ENCODE measurements at places on chromosomes 16 and 17. TPM values are rescaled to one million over a fixed set of nuclear protein-coding genes. Genes with fewer than 3 reads are reported as not detected.
A peak's percentile ranks its signal among the peaks of the same experiment; 100 is the strongest.

- DNase-seq = no peak
Measured at GRCh38 chr17:43534909-43535308, 11.2 kb downstream of the ETV4 start.

DNA sequence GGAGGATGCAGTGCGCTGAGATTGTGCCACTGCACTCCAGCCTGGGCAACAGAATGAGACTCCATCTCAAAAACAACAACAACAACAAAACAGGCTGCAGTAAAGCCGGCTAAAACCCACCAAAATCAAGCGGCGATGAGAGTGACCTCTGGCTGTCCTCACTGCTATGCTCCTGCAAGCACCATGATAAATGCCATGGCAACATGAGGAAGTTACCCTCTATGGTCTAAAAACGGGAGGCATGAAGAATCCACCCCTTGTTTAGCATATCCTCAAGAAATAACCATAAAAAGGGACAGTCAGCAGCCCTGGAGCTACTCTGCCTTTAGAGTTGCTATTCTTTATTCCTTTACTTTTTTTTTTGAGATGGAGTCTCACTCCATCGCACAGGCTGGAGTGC lies 8.4 kb upstream of the LGALS3BP start:
- no peak for DNase-seq

GRCh38 chr16:71576971-71577370 lies at the start of gene TAT:
Gene TAT, minus strand, starts transcription at chr16:71577092. Its CDS starts 677 bp downstream, at chr16:71576415.
- no peak for DNase-seq

DNA sequence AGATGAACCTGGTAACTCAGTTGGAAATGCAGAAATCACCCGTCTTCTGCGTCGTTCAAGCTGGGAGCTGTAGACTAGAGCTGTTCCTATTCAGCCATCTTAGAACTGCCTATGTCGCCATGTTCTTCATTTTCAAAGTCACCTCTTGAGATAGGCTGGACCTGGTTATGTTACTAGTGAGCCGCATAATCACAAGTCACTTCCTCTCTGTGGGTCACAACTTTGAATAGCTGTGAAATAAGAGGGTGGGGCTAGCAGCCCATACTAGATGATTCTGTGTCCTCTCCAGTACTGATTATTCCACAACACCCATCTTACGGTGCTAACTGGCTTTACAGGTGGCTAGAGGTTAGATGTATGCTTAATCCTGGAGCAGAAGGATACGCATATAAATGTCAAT lies 74.2 kb downstream of the VPS53 start:
- no peak for DNase-seq

DNA sequence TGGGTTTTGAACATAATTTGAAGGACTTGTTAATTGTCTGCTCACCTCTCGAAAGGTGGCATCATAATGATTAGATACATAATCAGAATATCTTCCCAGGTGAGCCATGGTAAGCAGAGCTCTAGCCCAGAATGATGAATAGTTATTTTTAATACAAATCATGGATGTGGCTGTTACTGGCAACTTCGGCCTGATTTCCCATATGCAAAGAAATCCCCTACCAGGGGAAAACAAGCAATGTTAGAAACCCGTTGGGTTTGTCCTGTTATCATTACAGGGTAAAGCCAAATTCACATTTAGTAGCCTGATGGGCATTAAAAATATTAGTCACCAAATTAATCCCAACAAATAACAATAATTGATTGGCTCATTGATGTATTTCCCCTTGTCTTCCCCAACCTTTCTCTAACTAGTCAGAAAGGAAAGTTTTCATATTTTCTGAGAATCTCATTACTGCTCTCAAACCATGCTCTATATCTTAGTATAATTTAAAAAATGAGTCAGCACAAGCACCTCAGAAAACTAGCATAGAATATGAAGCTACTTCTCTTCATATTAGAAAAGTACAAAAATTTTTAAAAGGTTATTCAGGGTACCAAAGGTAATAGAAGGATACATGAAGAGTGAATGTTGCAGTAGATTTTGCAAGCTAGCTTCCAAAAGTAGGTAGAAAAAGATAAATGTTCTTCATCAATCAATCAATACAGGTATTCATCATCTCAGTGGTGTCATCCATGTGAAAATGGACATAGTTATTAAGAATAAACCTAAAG lies 5.0 kb downstream of the STAT5B start:
- DNase-seq = no peak

DNA sequence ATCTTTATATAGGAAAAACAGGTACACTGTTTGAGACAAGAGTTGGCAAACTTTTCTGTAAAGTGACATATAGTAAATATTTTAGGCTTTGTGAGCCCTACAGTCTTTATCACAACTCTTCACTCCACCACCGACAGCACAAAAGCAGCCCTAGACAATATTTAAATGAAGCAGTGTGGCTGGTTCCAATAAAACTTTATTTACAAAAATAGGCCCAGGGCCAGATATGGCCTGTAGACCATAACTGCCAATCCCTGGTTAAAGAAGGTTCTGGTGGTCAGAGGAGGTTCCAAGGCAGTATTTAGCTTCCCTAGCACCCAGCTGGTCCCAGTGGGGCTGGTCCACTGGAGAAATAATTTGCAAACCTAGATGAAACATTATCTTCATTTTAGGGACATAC lies 3.6 kb downstream of the FAM117A start:
- DNase-seq = no peak

GRCh38 chr16:54750249-54750648 lies 180.4 kb upstream of the IRX5 start:
- DNase-seq = no peak

DNA sequence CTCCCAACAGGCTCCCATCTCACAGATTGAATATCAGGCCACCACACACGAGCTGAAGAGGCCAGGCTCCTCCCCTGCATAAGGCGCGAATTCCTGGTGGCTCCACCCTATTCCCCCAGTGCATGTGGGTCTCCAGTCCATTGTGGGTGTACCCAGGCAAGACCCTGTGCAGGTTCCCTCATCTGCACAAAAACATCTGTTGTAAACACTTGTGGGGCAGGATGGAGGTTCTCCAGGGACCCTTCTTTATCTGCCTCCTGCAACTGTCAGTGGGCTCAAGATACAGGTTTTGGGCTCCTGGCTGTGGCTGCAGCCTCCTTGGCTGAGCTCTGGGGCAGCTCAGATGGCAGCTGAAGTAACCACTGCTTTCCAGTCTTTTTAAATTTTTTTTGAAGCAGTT lies 17.6 kb upstream of the LGALS9 start:
- no peak for DNase-seq

- DNase-seq = no peak
Measured at GRCh38 chr16:89981414-89981813, 32.9 kb downstream of the DEF8 start.

- DNase-seq = no peak
Measured at GRCh38 chr17:28112181-28112580, 69.7 kb downstream of the NLK start.

DNA sequence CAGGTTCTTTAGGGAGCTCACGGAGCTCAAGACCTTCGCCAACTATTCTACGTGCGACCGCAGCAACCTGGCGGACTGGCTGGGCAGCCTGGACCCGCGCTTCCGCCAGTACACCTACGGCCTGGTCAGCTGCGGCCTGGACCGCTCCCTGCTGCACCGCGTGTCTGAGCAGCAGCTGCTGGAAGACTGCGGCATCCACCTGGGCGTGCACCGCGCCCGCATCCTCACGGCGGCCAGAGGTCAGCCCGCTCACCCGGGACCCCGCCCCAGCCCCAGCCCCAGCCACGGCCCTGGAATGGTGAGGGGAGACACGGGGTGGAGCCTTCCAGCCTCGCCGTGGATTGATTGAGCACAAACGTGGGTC lies 13.5 kb downstream of the SARM1 start:
- no peak for DNase-seq

DNA sequence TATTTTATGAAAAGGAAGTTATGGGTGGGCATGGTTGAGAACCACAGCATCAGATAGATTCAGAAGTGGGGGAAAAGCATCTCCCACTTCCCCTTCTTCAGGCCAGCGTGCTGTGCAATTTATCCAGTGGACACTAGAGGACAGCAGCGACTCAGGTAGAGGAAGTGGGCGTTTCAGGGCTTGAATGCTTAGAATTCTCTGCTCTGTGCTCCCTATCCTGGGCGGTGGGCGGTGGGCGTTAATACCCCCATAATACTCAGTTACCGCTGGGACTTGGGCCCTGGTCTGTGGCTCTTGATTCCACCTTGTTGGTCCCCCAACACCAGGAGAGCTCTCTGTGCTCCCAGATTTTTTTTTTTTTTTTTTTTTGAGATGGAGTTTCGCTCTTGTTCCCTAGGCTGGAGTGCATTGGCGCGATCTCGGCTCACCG lies 3.7 kb upstream of the LYZL6 start:
- peak; percentile 46 for DNase-seq

DNA sequence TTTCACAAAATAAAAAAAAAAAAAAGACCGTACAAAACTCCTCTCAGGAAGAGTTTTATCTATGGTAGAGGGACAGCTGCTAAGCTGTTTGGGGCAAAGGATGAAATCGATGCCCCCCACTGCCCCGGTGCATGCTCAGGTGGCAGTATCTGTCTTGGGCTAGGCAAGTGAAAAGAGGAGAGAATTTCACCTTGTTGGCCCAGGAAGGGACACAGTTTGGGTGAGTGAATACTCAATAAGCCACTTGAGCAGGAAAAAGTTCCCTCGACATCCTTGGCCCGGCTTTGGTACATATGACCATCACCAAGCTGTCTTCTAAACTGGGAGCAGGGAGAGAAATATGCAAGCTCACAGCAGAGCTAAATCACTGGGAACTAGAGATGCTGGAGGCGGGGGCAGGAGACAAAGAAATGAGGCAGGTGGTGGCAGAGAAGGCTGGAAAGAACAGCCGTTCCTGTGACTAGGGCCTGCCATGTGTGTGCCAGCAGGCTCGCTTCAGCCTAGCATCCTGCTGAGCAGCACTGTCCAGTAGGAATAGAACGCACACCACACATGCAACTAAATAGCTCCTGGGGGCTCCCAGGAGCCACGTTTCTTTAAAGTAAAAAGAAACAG lies 8.2 kb upstream of the EIF1 start:
- no peak for DNase-seq

- DNase-seq = no peak
Measured at GRCh38 chr16:58842156-58842555, 108.0 kb upstream of the GOT2 start.

GRCh38 chr16:85328676-85329058 lies 216.4 kb upstream of the CIBAR2 start:
- DNase-seq = no peak

GRCh38 chr17:43456661-43457361 lies 27.0 kb upstream of the DHX8 start:
- DNase-seq = no peak

DNA sequence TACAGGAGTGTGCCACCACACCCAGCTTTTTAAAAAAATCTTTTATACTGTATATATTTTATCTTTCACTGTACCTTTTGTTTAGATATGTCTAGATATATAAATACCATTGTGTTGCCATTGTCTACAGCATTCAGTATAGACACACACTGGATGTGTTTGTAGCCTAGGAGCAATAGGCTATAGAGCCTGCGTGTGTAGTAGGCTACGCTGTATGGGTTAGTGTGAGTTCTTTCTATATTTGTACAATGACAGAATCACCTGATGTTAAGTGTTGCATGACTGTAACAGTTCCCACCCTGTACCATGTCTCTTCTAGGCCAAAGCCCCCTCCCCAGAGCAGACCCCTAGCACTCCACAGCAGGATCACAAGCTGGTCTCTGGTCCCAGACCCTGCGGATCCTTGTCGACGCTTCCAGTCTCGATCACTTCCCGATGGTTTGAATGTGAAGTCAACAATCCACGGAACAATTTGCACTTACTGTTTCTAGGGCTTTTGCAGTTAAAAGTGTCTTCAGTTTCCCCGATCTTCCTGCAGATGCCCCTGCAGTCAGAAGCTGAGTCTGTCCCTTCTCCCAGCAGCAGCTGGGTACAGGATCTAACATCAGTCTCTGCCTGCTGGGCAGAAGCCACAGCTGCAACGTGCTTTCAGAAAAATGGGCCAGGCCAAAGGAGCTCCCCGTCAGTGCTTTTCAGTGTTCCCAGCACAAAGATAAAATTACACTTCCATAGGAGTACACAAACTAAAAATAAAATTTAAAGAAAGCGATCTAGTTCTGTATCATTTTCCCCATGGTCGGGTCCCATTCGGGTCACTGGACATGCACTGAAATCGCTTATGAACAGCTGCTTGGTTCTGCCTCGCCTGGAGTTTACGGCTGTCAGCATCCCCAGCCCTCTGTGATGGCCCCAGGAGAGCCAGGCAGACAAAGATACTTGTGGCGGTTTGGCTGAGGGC lies 35.4 kb downstream of the ADAM11 start:
- no peak for DNase-seq

DNA sequence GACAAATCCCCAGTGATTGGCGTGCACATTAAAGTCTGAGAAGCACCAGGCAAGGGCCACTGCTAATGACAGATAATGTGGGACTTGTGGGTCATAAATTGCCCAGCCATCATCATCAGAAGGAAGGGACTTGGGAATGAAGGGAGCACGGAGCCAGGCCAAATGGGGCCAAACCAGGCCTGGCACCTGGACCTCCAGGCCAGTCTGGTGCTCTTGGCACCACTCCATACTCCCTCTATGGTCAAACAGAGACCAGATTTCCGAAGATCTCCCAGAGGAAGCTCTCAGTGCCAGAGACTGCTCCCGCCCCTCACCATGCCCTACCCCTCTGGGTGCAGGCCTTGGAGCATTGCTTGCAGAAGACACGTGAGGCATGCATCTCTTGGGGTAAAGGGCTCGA lies 142.2 kb downstream of the CCDC182 start:
- no peak for DNase-seq

GRCh38 chr17:80099291-80100034 lies 1.9 kb upstream of the GAA start:
- no peak for DNase-seq

GRCh38 chr17:39822051-39822451 lies 42.1 kb downstream of the IKZF3 start:
- DNase-seq = no peak

DNA sequence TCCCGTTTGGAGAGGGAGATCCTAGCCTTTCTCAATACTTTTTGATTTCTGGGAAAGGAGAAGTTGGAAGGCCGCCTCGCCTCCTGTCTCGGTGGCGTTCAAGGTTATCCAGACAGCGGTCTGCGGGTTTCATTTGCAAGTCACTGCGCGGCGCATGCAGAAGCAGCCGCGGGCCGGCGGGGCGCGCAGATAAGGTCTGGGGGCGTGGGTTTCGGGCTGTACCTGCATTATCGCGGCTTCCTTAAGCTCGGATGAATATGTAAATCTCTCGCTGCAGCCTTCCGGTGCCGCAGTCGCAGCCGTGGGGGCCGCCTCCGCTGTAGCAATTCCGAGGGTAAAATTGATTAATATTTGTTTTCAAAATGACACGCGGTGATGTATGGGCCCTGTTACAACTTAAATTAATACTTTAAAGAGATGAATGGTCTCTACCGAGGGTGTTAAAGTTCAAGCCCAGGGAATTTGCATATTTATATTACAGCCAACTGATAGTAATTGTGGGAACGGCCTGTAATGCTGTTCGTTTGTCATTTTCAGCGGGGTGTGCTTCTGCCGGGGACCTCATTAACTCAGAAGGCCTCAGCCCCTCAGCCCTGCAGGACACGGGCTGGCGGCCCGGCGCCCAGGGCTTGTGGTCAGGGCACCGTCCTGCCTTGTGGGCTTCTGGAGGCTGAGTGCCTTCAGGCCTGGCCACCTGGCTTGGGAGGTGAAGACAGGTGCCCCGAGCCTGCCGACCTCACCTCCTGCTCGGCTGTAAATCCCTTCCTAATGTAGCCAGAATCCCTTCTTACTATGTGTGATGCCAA lies 99.4 kb downstream of the CYLD start:
- DNase-seq = no peak

CACNG5 gene
- total RNA-seq = not detected

FBXO39 gene
- total RNA-seq = not detected

LDHD gene
- 3.4 TPM for total RNA-seq

RNU2-1 gene
- 5,800 TPM for total RNA-seq

ASPA gene
- total RNA-seq = not detected

LCMT1 gene
- 52.4 TPM for total RNA-seq

PLCG2 gene
- 31.2 TPM for total RNA-seq

CD300E gene
- total RNA-seq = not detected
